Central memory CD8-positive, alpha-beta T cell (primary cell): ENCODE measurements at places on chromosomes 2 and 18.

DNA sequence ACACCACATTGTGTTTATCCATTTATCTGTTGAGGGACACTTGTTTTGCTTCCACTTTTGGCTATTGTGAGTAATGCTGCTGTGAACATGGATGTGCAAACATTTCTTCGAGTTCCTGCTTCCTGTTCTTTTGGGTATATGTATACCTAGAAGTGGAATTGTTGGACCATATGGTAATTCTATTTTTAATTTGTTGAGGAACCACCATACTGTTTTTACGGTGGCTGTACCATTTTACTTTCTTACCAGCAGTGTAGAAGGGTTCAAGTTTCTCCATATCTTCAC lies 23.1 kb downstream of the ANXA4 start:
- no peak for DNase-seq

DNA sequence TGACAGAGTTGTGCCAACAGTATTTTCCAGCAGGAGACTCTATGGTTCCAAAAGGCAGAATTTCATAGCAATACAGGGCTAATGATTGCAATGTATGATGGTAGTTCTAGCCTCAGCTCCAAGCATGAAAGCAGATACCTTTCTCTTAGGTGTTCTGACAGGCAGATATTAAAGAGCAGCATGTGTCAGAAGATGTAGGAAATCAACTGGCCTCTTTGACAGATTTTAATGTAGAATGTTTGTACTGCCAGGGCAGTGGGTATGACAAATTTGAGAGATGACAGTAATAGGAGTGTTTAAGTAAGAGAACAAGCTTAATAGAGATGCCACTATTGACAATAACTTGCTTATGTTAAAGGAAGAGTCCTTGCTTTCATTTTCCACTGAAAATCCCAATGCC lies 21.5 kb upstream of the VWC2L start:
- no peak for DNase-seq

- DNase-seq: no peak
Measured at GRCh38 chr2:11254100-11254536, 90.3 kb downstream of the ROCK2 start.

- no peak for DNase-seq
Measured at GRCh38 chr2:167924556-167924955, 322.8 kb downstream of the STK39 start.

DNA sequence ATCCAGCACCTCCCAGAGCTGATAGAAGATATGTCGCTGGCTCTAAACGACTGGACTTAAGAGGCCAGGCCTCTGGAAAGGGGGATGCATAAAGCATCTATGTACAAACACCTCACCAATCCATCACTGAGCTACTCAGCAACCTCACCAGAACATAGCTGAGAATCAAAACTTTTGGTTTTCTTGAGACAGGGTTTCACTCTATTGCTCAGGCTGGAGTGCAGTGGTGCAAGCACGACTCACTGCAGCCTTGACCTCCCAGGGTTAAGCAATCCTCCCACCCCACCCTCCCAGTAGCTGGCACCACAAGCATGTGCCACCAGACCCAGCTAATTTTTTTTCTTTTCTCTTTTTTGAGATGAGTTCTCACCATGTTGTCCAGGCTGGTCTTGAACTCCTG lies 62.9 kb upstream of the MSH6 start:
- DNase-seq: no peak

GRCh38 chr18:2471523-2471922 lies 99.8 kb downstream of the METTL4 start:
- no peak for DNase-seq

DNA sequence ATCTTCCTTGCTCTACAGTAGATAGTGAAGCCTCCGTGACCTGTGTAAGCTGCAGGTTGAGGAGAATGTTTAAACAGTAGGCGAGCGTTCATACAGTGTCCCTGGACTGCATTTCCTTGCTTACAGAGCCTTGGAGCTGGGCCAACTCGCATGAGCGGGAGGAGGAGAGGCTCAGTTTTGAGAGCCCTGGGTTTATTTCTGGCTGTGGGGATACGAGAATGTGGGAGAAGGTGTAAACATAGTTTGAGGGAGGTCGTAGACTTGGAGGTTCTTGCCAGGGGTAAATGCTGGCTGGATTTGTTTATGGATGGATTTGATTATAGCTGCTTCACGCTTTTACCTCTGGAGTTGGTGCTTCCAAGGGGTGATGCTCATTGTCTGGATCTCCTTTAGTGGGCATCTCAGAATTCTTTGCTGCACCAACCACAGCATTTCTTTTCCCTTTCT lies 20.8 kb downstream of the CRIM1 start:
- DNase-seq: no peak
